ENCODE measurements at places on chromosomes 16 and 17.

- DNase-seq: no peak
Measured at GRCh38 chr17:42402117-42402516, 13.9 kb upstream of the STAT3 start.

- DNase-seq: peak; percentile 4
Measured at GRCh38 chr17:63550817-63551639, 751 bp downstream of the DCAF7 start.

DNA sequence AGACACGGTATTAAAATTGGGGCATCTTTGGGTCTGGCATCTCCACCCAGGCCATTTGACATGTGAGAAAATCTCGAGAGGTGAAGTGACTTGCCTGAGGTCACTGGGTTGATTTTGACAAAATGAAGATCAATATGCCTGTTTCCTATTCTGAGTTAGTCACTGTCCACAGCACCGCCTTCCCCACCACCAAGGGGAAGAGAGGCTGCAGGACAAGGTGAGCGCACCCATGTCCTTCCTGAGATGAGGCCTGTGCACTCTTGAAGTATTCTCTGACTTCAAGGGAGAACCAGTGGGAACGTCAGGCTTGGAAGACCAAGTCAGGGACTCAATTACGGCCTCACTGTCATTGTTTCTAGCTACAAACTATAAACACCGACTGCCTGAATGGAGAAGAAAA, 49.9 kb upstream of the WSB1 start:
- DNase-seq: no peak

DNA sequence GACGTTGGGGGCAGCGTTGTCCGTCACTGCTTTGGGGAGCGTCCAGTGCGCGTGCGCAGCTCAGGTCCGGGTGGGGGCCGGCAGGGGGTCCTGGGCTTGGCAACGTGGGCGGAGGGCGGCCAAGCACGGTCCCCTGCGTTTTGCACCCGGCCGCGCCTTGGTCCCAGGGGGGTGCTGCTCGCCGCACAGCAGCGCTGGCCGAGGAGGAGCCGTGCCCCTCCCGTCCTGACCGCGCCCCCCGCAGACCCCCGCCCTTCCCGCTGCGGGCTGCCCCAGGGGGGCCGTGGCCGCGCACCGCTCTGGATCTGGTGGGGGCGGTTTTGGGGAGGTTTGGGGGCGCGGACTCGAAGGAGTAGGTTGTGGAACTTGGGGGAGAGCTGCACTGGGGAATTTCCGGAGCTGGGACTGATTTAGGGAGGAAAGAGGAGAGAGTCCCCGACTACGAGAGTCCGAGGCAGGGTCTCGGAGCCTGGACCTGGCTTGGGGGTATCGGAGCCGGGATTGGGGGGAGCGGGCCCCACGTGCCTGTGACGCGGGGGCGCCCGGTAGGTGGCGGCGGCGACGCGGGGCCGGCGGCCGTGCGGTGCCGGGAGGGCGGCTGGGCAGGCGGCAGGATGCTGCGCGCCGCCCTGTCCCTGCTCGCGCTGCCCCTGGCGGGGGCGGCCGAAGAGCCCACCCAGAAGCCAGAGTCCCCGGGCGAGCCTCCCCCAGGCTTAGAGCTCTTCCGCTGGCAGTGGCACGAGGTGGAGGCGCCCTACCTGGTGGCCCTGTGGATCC, at the start of gene SLC9A5:
SLC9A5 (plus strand) TSS at position 579 of the 777 bp plus-strand sequence; CDS start at position 615, 36 bp downstream.
- DNase-seq: no peak

- no peak for DNase-seq
Measured at GRCh38 chr17:40936976-40937375, 470 bp downstream of the KRT23 start.

DNA sequence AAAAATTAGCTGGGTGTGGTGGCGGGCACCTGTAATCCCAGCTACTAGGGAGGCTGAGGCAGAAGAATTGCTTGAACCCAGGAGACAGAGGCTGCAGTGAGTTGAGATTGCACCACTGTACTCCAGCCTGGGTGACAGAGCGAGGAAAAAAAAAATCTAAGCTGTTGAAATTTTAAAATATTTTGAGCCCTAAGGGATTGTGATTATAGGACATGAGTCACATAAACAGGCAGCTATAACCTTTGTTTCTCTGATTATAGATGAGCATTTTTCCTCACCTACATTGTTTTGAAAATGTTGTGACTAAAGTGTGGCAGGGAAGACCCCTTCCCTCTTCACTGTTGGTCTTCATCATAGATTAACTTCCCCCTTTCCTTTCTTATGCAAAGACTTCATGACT, 135.5 kb downstream of the MGAT5B start:
- no peak for DNase-seq

GRCh38 chr17:7416323-7416722, 3.8 kb upstream of the SPEM1 start:
- no peak for DNase-seq

GRCh38 chr16:1195393-1195666, 29.7 kb downstream of the TPSG1 start:
- no peak for DNase-seq

GRCh38 chr17:75245011-75245410, 16.4 kb downstream of the GGA3 start:
- no peak for DNase-seq

DNA sequence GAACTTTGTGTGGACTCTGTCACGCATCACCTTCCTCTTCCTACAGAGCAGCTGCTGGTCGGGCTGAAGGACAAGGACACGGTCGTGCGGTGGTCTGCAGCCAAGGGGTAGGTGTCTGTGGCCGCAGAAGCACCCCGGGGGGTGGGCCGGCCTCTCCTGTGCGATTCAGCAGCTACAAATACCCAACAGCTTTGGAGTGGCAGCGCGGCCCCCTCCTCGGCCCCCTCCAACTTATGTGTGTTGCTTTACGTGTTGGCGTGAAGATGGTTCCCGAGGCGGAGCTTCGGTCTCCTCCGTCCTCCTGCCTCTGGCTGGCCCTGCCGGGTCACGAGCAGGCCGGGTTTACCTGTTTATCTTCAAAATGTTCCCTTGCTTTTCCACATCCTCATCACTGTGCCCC, 32.3 kb downstream of the ZNF750 start:
- no peak for DNase-seq

- DNase-seq: no peak
Measured at GRCh38 chr17:78774453-78774852, 7.6 kb downstream of the CYTH1 start.

GRCh38 chr17:68324654-68325336, 33.5 kb downstream of the ARSG start:
- DNase-seq: no peak

- DNase-seq: no peak
Measured at GRCh38 chr17:37438141-37438540, 31.5 kb downstream of the TADA2A start.

GRCh38 chr16:79272141-79272577, 328.4 kb downstream of the MAF start:
- no peak for DNase-seq

DNA sequence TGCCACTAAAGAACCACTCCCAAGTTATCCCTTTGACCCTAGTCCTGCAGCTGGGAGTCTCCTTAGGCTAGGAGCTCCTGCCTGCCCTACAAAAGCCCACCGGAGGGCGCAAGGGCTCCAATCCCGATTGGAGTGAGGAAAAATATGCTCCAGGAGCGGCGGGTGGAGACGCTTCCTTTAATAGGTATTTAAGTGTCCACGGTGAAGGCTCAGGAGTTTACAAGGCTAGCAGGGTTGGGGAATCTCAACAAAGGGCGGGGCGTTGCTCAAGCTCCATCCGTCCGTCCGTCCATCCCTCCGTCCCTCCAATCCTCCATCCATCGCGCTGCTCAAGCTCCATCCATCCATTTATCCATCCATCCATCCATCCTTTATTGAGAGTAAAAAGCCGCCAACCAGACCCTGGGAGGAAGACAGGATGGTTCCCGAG, 556 bp upstream of the SPNS1 start:
- DNase-seq: peak; percentile 16

DNA sequence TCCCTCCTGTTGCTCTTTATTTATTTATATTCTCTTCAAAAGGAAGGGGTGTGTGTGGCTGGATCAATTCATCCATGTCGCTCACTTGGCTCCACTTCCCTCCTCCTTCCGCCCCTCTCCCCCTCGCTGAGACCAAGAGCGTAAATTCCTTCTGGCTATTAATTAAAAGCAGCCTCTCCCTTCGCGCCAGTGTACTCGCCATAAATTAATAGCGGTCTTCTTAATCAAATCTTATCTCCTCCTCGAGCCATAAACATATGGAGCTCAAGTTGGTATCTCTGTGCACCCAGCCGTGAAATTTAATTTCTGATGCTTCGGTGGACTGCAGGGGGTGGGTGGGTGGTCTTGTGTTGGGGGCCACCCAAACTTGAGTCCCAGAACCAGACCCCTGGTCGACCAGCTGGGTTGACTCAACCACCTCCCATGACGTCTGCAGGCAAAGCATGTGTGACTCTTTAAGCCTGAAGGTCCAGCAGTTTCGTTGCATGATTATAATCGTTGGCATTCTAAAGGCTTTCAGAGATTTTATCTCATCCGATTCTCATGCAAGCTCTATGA, 57.9 kb downstream of the SDK2 start:
- DNase-seq: no peak

- DNase-seq: peak; percentile 92
Measured at GRCh38 chr16:70694088-70694867, 8.4 kb upstream of the MTSS2 start.

- DNase-seq: no peak
Measured at GRCh38 chr16:66899310-66899944, 19.1 kb downstream of the PDP2 start.

DNA sequence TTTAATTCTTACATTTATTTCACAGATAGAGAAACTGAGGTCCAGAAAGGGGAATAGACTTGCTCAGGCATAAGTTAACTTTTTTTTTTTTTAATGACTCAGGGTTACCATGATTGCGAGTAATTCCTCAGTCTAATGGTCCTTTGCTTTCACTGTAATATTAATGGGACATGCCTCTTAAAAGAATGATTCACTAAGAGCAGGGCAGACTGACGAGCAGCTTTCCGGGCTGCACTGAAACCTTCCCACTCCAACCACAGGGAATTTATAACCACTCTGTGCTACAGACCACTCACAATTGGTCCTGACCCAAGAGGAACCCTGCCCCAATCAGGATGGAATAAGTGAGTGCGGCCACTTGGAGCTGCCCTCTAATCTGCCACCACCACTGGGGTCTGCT, 5.7 kb downstream of the HOXB2 start:
- no peak for DNase-seq
